Omental fat pad (tissue), 4 donors: ENCODE measurements at places on chromosomes 16 and 17.
A peak's percentile ranks its signal among the peaks of the same experiment; 100 is the strongest.

- no peak for DNase-seq
Observed at GRCh38 chr16:24036038-24036543, 200.3 kb downstream of the PRKCB start.

DNA sequence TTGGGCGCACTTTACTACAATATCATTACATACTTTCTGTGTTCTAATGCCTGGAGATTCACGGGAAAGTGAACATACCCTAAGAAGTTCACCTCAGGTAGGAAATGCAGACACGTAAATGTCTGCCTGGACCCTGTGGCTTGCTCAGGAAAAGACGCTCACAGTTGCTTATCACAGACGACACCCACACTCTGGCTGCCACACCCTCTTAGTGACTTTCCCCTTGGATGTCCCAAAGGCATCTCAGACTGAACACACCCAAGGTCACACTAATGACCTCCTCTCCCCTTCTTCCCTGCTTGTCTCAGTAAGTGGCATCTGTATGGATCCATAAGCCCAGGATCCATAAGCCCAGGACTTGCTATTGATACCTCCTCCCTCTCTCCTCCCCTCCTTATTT lies 32.6 kb downstream of the CDRT15 start:
- no peak for DNase-seq

- no peak for DNase-seq
Observed at GRCh38 chr17:57924677-57925076, 30.5 kb downstream of the CUEDC1 start.

DNA sequence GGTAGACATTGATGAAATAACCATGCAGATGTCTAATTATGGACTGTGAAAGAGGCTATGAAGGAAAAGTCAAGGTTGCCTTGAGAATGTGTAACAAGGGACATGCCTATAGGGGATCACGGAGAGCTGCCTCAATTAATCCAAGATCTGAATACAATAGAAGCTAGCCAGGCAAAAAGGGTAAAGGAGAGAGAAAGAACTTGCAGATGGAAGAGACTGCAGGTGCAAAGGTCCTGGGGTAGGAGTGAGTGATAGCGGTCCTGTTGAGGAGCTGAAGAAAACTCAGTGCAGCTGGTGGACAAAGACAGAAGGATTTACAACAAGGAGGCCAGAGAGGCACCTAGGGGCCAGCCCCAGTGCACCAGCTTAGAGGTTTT lies 15.9 kb upstream of the TNS4 start:
- no peak for DNase-seq

GRCh38 chr16:11423315-11424117 lies 78.3 kb downstream of the RMI2 start:
- DNase-seq = no peak

DNA sequence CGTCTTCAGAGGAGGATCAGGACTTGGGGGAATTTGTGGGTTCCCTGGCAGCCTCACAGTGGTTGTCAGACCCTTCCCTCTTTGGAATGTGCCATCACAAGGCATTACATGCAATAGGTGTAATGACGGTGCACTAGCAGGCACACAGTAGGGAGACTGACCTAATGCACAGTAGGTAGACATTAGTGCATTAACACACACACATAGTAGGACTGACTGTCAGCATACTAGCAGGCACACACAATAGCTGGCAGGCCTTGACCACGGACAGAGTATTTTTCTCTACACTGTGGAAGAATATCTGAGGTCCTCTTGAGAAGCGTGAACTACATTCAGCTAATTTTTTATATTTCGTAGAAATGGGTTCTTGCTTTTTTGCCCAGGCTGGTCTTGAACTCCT lies 10.9 kb upstream of the UBALD2 start:
- DNase-seq = peak; percentile 10

- no peak for DNase-seq
Observed at GRCh38 chr17:12821376-12821940, 32.2 kb downstream of the ARHGAP44 start.
